Putamen (tissue), 1 donor: ENCODE measurements at places on chromosomes 5 and 9.
A peak's percentile ranks its signal among the peaks of the same experiment; 100 is the strongest.

DNA sequence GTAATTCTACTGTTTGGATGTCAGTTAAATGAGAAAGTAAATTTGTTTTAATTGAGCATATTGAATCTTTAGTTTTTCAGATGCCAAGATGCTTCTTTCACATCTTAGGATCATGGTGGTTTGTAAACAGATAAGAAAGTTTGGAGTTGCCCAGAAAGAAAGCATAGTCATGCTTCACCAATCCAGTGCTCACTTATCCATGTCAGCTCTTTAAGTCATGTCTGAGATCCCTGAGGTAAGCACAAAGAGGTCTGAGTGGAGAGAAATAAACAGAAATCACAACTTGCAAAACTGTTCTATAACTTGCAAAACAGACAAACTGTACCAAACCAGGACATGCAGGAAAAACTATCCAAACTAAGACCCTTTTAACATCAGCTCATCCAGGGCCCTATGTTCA, 87.7 kb downstream of the OSTF1 start:
- DNase-seq = no peak

DNA sequence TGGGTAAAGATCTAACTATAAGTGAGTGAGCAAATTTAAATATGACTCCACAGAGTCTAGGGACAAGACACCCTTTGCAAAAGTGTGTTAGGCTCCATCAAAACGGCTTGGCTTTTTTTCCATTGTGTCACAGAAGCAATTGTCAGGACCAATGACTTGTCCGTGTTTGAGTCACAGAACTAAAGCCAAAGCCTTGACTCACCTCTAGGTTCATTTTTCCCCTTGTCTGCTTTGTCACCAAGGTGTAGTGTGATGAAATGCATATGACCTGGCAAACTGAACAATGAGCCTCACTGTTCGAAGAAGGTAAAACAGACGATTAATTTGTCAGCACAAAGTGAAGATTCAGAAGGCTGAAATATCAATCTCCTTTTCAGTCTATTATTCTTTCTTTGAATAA, 331.0 kb downstream of the GLIS3 start:
- no peak for DNase-seq

DNA sequence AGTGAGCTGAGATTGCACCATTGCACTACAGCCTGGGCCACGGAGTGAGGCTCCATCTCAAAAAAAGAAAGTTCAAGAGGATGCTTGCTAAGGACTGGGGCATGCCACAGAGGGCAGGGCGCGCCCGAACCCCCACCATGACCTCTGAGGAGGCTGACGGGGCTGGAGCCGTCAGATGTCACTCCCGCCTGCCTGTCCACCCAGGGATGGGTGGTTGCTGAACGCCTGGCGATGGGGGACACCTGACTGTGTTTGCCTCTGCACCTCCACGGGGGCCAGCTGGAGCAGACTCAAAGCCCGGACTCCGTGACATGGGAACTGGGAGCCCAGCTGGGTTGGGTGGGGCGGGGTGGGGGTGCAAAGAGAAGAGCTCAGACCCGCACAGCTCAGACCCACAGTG, 31.9 kb downstream of the ADAMTSL2 start:
- no peak for DNase-seq

DNA sequence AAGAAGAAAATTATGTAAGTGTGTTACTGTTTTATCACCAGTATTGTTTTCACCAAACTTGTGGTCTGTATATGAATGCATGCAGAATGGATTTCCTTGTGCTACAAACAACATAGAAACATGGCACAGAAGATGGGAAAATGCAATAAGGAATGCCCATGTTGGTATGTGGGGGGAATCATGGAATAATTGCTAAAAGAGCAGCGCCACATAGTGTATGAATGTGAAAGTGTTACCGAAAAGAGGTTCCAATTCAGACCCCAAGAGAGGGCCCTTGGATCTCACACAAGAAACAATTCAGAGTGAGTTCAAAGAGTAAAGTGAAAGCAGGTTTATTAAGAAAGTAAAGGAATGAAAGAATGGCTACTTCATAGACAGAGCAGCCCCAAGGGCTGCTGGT, 26.4 kb upstream of the TYRP1 start:
- no peak for DNase-seq

- DNase-seq = peak; percentile 81
These were observed at the start of gene TUSC1 for GRCh38 chr9:25678147-25678666. TSS of gene TUSC1 (minus strand) at chr9:25678444. CDS start at chr9:25678312, 132 bp downstream.

- no peak for DNase-seq
These were observed 36.3 kb upstream of the PALM2AKAP2 start for GRCh38 chr9:109743696-109744095.

DNA sequence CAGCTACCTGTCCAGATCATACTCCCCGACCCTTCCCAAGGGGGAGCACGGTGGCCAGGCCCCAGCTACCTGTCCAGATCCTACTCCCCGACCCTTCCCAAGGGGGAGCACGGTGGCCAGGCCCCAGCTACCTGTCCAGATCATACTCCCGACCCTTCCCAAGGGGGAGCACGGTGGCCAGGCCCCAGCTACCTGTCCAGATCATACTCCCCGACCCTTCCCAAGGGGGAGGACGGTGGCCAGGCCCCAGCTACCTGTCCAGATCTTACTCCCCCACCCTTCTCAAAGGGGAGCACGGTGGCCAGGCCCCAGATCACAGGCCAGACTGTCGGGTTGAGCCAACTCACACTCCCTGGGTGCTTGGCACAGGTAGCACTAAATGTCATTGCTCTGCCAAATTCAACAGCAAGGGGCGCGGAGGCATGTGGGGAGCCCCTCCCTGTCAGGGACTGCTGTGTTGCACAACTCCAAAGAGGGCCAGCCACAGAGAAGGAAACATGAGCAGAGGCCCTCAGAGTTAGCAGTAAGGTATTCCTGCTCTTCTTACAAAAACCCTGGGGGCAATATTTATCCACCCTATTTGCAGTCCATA, 136.9 kb downstream of the OLFM1 start:
- DNase-seq = no peak

DNA sequence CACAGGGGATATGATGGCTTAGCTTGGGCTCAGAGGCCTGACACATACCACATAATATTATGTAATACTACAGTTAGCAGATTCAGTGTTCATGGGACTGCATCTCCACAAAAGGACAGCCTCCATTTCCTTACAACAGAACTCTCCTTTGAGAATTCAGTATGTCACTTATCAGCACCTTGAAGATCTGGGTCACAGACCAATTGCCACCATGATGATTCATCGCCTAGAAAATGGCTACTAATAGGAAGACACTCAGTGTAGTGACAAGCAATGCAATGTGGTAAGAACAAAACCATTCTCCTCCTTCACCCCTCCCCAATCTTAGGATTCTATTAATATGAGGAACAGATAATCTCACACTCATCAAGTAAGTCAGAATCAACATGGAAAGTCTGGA, 38.7 kb upstream of the PRLR start:
- DNase-seq = no peak

DNA sequence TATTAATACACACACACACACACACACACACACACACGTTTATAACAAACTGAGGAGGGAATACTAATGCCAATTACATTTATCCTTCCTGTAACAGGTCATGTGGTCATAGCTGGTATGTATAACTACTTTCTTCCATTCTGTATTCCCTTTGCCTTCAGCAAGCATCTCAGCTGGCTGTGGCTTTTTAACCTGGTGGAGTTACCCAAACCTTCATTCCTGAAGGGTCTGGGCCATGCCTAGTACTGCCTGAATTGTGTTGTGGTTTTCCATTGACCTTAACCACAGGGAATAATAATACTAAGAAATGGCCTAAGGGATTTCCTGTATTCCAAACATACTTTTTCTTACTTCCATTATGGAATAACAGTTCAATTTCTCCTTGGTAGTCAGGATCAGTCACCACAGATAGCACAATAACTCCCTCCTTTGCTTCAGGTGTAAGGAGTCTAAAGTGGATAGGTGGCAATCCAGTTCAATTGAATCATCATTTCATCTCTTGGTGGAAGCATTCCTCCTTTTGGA, 222.2 kb upstream of the MEF2C start:
- no peak for DNase-seq

DNA sequence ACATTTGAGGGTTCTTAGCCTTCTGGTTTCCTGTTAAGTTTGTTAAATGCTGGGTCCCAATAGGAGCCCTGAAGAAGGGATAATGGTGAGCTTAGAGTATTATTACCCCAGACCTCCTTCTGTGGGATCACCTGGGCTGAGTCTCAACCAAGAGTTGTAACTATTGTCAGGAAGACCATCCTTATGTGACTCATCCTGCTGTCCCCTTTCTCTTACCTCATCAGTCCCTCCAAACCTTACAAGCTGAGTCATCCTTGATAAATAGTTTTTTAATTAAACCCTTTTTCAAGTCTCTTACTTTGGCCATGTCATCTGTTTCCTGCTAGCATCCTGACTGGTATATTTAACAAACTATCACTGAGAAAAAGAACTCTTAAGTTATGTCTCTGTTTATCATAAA, 502.8 kb downstream of the LRRC70 start:
- no peak for DNase-seq

DNA sequence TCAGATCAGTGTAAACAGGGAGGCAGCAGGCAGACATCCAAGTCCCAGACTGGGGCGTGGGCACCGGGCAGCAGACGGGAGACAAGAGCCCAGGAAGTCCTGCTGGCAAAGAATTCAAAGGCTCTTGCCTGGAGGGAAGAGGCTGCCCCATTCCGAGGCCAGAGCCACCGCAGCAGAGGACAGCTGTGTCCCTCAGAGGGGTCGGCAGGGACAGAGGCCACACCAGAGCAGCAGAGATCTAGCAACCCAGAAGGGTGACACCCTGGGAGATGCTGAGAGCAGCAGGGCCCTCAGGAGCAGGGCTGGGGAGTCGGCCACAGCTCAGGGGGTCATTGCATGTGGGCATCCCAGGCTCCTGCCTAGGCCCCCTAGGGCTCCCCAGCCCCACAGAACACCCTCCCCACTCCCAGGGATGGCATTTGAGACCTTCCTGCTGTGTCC, 29.1 kb downstream of the ADAMTS2 start:
- no peak for DNase-seq
